SHP77 treated with DMSO at 0.1 percent for 48 hours (cell line): ENCODE measurements at places on chromosomes 4 and X.
A peak's percentile ranks its signal among the peaks of the same experiment; 100 is the strongest.

DNA sequence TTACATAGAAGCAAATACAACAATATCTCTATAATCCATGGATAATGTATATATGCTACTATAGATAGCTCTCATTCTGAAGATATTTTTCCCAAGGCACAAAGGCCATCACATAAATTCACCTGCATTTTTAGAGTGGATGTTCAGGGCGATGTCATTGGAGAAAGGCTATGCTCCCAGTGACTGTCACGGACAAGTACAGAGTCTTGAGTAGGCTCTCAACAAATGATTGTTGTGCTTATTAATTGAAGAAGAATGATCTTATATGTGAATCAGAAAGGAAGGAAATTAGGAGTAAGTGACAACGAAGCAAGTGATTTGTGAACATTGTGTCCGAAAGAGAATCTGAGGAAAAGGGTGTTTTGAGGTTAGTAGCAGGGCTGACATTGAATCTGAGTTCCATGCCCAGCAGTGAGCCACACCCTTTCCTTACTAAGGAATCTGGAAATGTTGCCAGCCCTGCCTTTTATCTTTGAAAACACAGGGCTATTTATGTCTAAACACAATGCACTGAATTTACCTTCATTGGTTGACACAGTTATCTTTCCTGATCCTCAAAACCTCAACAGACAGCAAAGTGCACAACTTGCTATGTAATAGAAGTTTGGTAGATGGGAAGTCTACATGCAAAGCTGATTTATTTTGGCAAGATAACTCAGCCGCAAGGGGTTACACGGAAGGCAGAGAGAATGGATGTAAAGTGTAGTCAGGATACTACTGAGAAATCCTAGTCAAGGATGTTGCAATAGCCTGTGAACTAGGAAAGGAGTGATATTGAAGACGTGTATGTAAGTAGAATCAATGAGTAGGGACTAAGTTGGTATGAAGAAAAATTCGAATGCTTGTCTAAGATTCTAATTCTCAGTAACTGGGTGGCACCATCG lies 50.4 kb downstream of the SORBS2 start:
- DNase-seq: no peak

DNA sequence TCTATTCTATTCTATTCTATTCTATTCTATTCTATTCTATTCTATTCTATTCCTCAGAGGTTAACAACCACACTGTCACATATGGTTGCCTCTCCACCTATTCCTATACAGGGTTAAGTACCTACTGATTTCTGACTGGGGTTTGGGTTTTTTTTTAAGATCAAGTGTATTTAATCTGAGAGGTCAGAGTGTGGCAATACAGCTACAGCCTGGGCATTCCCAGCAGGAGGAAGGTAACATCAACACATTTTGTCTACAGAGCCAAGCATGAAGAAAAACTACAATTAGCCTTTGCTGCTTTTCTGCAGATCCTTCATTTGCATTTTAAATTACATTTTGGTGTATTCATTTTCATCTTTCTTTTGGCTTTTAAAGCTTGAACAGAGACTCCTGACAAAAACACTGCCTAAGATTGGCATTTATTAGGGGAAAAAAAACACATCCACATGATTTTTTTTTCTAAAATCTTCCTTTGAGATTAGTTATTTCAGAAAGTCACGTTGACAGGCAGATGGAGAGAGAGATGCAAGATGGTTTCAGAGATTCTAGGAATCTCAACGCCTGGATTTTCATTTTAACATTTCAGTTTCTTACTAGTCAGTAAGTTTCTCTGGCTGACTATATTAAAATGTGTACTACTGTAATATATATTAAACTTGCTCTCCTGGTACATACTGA lies 255.9 kb upstream of the TET2 start:
- DNase-seq: no peak

- DNase-seq: no peak
Observed at GRCh38 chr4:106329041-106329618, 12.8 kb downstream of the AIMP1 start.

DNA sequence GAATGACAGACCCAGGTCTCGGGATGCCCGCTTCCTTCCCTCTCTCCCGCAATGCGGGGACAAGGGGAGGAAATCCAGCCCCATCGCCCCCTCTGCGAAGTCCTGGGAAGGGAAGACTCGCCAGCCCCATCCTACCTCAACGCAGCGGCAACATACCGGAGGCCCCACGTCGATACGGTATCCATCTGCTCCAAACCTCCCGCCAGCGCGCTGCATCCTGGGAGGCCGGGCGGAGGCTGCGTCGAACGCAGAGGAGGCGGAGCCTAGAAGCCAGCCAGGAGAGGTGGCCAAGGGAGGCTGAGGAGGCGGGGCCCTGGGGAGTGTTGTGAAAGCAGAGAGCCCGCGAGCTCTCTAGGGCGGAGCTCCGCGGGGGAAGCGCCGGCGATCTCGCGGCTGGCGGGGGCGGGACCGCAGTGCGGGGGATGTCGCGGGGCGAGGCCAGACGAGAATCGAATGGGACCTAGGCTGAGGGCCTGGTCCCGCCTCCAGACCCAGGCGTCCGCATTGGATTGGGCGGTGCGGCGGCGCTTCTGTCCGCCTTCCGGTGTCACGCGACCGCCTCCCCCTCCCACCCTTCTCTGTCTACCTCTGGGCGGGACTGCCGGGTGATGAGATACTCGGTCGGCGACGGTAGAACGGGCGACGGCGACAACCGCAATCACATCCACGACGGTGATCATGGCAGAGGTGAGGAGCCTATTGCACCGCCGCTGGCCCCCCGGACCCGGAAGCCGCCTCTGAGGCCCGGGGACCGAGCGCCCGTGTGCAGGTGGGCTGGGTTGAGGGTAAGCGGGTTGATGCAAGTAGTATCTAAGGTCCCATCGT lies at the start of the genes FANCB and MOSPD2:
FANCB (minus strand) TSS at position 219 of the 825 bp plus-strand sequence. CDS start 7,559 bp downstream, outside the sequence.
MOSPD2 (plus strand) TSS at position 571 of the 825 bp plus-strand sequence; CDS start at position 679, 108 bp downstream.
- DNase-seq: peak; percentile 65

DNA sequence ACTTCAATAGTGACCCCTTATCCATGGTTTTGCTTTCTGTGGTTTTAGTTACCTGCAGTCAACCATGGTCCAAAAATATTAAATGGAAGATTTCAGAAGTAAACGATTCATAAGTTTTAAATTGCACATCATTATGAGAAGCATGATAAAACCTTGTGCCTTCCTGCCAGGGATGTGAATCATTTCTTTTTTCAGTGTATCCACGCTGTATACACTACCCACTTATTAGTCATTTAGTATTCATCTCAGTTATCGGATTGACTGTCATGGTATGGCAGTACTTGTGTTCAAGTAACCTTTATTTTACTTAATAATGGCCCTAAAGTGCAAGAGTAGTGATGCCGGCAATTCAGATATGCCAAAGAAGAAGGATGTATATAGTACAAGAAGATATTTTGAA lies 37.7 kb upstream of the TASL start:
- DNase-seq: no peak

DNA sequence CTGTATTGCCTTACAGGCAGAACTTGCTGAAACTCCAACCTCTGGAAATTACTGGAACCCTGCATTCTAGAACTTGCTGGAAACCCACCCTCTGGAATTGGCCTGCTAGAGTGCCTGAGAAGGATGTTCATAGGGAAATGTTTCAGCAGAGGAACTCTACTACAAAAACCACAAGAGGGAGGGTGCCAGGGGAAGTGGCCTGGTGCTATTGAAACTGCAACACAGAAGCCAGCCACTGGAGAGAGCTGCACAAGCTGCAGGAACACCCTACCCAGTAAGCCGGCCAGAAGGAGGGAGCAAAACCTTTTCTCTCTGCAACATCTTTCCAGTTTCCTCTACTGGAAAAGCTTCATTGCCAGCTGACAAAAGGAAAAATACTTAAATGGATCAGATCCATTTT lies 2.5 kb upstream of the BRWD3 start:
- DNase-seq: no peak

DNA sequence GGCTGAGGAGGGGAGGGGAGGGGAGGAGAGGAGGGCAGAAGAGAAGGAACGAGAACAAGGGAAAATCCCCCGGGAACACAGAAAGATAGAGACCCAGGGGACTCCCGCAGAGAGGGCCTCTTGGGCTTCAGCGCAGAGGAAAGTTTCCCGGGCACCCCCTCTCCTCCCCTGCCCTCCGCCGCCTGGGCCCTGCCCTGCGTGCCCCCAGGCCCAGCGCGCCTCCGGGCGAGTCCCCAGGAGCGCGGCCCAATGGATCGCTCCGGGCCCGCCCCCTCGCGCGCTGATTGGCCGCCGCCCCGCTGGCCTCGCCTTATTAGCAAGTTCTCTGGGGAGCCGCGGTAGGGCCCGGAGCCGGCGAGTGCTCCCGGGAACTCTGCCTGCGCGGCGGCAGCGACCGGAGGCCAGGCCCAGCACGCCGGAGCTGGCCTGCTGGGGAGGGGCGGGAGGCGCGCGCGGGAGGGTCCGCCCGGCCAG lies at the start of gene MSX1:
MSX1 (plus strand) TSS at position 341 of the 474 bp plus-strand sequence. CDS start 235 bp downstream, outside the sequence.
- peak; percentile 38 for DNase-seq

DNA sequence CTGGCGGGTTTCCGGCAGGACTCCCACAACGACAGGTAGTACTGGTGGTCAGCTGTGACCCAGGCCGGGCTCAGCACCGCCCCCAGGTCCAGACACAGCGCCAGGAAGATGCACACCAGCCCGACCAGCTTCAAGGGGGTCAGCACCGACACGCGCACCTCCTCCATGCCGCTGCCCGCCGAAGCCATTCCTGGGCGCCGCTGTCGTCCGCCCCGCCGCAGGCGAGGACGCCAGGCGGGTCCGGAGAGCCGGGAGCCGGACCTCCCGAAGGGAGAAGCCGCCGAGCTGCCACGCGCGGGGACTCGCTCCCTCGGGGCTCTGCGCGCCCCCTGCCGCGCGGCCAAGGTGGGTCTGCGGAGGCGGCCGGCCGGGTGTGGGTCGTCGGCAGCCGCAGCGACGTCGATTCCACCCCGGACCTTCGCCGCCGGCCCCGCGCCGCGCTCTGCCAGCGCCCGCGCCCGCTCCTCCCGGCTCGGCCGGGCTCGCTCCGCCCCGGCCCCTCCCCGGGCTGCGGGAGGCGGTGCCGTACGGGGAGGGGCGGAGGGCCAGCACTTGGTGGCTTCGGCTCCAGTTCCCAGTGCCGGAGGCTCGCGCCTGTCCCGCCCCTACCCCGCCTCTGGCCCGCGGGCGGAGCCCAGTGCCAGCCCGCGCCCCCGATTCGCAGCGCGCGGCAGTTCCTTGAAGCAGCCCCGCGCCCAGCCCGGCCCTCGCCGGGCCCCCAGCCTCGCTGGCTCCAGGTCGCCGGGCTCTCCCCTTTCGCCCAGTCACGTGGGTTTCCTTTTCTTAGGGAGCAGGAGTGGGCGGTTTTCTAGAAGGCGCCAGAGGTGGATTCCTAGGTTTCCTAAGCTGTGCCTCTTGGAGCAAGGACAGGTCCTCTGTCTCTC lies at the start of gene TMEM47:
TMEM47 (minus strand) TSS at position 444 of the 884 bp plus-strand sequence; CDS start at position 188, 256 bp downstream.
- DNase-seq: peak; percentile 35

GRCh38 chrX:63283348-63283747 lies 67.8 kb downstream of the SPIN4 start:
- DNase-seq: no peak

GRCh38 chr4:65893271-65893670 lies 223.0 kb upstream of the EPHA5 start:
- DNase-seq: no peak

GRCh38 chr4:57866468-57867171 lies 756.4 kb upstream of the IGFBP7 start:
- no peak for DNase-seq

DNA sequence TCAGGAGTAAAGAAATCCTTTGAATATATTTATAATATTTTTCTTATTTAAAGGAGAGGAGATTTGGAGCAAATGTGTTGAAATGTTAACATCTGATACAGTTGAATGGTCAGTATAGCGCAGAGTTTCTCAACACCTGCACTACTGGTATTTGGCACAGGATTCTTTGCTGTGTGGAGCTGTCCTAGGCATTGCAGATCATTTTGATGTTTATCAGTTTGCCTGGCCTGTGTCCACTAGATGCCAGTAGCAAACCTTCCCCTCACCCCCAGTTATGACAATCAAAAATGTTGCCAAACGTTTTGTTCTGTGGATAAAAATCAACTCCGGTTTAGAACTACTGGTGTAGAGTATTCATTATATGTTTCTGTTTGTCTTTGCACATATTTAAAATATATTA lies 765.3 kb upstream of the SLIT2 start:
- DNase-seq: no peak

DNA sequence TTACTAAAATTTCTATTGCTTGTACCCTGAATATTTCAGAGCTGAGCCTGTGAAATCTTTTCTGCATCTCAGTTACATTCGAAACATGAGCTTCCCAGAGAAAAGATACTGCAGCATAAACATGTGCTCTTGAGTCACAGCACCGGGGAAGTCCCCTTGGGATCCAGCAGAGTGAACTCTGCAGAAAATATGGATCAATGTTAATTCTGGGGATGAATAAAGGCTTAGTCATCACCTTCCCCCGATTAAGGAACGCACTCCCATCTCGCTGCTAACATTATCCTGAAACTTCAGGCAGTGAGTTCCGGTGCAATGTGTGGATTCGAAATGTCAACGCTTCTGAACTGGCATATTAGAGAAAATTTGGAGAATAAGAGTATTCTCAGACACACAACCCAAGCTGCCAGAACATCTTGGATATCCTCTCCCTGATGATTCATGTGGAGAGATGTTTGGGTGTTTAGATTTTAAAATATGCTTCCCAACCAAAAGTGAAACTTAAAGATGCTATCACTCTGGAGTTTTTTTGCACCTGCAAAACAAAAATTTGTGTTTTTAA lies 90.8 kb downstream of the IRF2 start:
- no peak for DNase-seq
